ENCODE measurements at places on chromosomes 1 and 21.

DNA sequence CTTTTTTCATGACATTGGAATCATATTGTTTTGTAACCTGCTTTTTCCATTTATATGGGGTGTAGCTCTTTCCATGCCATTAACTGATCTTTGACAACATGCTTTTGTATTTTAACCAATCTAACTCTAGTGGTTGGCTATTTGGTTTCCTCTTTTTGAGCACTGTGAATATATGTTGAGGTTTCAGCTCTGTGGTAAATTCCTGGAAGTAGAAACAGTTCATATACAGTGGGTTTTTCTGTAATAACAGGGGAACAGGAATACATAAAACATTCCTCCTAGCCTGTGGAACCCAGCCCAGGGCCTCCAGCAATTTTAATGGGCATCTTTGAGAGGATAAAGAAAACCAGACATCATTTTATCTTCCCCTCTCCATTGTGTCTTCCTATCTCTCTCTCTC lies 17.4 kb downstream of the AZIN2 start:
- no peak for ATAC-seq

DNA sequence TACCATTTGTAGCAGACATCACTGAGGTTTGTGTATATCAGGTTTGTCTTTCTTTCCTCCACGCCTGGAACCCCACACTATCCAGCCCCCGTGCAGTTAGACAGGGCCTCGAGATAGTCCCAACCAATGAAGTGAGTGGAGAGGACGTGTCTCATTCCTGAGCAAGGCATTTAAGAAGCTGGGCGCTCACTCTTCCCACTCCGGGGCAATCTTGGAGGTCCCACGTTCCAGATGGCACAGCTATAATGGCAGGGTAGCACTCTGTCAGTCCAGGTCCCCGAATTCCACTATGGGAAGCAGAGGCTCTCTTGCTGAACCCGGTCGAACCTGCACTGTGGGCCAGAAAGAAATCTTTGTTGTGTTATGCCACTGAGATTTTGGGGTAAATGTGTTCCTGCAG lies 57.3 kb upstream of the CSF3R start:
- no peak for ATAC-seq

DNA sequence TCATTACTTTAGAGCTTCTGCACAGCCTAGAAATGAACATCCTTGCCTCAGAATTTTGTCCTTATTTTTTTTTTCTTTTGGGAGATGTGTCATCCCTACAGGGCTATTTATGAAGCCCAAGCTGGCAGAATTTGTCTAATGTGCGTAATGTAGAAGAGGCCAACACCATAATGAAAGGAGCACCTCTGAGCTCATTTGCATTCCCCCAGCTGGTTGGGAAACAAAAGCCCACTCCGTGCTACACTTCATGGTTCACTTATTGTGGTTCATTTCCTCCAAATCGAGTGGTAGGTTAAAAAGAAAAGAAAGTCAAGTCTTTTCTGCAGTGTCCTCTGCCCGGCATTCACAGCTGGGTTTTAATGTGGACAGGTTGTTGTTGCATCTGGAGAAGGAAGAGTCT lies 73.5 kb downstream of the KAZN start:
- no peak for ATAC-seq

GRCh38 chr1:7562729-7563605 lies 208.1 kb upstream of the VAMP3 start:
- ATAC-seq = no peak

Measured in stimulated activated memory B cell treated with anti-CD40 and anti-IgM and Interleukin-4, amounts not matched to agents 10 μg/mL and 1 μg/mL and 100 μg/mL, for 72 hours (primary cell).